ENCODE measurements at places on chromosomes 7 and 10. TPM values are rescaled to one million over a fixed set of nuclear protein-coding genes. Genes with fewer than 3 reads are reported as not detected.

DNA sequence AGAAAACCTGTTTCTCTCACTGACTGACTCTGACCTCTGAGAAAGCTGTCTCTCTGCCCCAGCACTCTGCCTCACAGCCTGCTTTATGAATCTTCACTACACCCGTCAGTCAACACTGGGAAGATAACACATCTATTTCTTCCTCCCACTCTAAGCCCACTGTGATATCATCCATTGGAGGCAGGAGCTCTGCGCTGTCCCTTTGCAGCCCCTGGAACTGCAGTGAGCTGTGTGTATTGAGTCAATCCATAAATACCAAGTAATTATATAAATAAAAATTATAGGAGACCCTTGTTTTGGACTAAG, 17.2 kb upstream of the FXYD4 start:
- DNase-seq, result no peak

- no peak for DNase-seq
Observed at GRCh38 chr10:9229702-9230244, 1175.3 kb downstream of the GATA3 start.

GRCh38 chr7:130154131-130154500, 51.1 kb downstream of the TMEM209 start:
- DNase-seq, result no peak

DNA sequence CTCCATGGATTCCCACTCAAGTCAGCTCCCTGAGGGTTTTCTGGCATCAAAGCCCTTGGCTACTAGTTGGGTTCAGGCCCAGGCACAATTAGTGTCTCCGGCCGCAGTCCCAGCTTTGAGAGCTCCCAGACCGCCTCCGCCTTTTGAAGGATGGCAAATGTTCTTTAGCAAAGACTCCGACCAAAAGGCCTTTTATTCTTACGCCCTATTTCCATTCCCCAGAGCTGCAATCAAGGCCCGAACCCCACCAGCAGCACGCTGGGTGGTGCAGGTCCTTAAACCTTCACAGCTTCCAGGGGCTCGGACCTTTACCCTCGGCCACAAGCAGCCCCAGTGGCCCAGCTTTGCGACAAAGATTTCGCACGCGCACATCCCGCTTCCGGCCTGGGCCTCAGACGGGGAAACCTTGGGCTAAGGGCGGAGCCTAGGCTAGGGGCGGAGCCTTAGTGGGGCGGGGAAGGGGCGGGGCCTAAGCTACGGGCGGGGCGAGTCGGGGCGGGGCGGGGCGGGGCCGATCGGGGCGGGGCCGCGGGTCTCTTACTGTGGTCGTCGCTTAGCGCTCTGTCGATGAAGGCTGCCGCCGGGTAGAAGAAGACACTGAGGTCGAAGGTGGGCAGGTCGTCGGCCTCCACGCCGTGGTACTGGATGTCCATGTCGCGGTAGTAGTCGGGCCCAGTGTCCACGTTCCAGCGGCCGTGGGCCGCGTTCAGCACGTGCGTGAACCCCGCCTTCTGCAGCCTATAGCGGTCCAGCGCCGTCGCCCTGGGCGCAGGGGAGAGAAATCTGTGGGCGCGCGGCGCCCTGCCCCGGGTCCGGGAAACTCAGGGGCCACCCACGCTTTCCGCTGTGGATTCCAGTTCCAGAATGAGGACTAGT, 68.0 kb upstream of the SAMD8 start:
- no peak for DNase-seq

DNA sequence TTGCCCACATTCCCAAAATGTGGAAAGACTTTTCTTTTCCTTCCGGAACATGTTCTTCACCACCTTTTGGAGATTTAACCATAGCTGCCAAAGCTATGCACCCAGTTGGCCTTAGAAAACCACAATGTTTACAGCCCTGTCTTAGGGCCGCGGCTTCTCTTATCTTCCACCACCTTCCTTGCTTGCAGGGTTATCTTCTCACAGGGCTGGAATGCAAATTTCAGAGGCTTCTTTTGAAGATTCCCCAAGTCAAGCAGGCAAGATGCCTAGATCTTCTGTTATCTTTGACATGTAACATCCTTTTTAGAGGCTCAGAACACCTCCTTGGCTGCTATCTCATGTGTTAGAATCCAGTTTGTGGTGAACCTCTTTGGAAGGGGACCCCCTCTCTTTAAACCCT, 11.1 kb downstream of the KCTD7 start:
- no peak for DNase-seq

DNA sequence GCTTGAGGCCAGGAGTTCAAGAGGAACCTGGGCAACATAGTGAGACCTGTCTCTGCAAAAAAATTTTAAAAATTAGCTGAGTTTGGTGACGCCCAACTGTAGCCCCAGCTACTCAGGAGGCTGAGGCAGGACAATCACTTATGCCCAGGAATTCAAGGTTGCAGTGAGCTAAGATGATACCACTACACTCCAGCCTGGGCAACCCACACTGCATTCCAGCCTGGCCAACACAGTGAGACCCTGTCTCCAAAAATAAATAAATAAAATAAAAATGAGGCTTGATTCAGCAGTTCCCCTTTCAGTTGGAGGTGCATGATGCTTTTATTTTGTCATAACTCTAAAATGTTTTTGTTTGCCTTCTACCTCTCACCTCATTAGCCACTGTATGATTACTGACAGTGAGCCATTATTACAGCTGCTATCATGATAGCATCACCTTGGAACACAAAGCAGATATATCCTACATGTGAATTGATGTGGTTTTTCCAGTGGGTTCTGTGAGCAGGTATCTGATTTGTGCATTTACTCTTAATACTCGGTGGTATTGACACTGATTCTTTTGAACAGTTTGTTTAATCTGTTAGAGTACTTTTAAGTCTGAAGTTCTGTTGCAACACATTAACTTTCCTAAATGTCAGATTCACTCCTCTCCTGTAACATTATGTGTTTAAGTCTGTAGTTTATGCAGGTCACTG, 49.1 kb downstream of the ARID5B start:
- DNase-seq, result no peak

DNA sequence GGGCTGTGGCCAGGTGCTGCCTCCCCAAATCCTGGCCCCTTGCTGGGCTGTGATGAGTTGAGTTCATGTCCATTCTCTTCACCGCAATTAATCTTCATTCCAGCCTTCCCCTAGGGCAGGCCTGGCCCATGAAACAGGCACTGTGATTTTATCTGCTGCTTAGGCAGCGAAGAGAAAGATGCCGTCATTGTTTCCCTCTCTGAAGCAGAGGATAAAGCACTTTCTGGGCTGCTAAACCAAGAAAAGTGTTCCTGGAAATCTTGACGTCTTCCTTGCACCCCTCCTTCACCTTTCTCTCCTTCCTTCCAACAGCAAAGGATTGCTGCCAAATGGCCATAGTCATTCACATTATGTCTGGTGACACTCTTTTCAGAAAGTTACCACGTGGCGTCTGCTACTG, 265.9 kb downstream of the ZEB1 start:
- no peak for DNase-seq

- DNase-seq, result no peak
Observed at GRCh38 chr10:118115701-118116100, 69.0 kb upstream of the RAB11FIP2 start.

GRCh38 chr10:79304479-79305087, 42.7 kb upstream of the PPIF start:
- DNase-seq, result no peak

GRCh38 chr10:108785011-108785410, 1138.3 kb downstream of the XPNPEP1 start:
- no peak for DNase-seq

DNA sequence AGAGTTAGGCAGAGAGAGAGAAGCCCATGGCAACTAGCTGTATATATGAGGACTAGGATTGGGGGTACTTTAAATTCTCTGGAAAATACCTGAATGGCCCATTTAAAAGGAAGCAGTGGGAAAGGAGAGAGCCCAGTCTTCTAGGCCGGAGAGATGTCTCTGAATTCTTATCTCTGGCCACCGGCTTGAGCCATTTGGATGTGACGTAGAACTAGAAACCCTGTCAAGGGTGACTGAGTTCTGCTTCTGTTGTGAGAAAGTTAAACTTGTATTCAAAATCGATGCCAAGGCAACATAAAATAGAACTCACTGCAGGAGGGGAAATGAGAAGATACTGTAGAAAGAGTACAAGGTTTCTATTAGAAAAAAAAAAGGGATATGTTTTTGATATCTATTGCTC, 6.3 kb upstream of the GSTK1 start:
- no peak for DNase-seq

GRCh38 chr7:79414910-79415309, 38.6 kb downstream of the MAGI2 start:
- no peak for DNase-seq

GRCh38 chr10:18918532-18918931, 130.1 kb upstream of the MALRD1 start:
- no peak for DNase-seq

- no peak for DNase-seq
Observed at GRCh38 chr7:126394406-126394805, 858.3 kb downstream of the GRM8 start.

DNA sequence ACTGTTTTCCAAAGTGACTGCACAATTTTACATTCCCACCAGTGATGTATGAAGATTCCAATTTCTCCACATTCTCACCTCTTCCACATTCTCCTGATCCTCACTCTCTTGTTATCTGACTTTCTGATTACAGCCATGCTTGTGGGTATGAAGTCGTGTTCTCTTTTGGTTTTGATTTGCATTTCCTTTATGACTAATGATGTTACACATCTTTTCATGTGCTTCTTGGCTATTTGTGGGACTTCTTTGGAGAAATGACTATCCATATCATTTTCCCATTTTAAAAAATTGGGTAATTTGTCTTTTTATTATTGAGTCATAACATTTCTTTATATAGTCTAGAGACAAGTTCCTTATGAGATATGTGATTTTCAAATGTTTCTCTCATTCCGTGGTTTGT, 10.5 kb upstream of the GIMAP8 start:
- DNase-seq, result no peak

- DNase-seq, result no peak
Observed at GRCh38 chr10:102211615-102212299, 14.3 kb upstream of the ELOVL3 start.

- DNase-seq, result no peak
Observed at GRCh38 chr10:48496831-48497779, 107.8 kb downstream of the ARHGAP22 start.

DNA sequence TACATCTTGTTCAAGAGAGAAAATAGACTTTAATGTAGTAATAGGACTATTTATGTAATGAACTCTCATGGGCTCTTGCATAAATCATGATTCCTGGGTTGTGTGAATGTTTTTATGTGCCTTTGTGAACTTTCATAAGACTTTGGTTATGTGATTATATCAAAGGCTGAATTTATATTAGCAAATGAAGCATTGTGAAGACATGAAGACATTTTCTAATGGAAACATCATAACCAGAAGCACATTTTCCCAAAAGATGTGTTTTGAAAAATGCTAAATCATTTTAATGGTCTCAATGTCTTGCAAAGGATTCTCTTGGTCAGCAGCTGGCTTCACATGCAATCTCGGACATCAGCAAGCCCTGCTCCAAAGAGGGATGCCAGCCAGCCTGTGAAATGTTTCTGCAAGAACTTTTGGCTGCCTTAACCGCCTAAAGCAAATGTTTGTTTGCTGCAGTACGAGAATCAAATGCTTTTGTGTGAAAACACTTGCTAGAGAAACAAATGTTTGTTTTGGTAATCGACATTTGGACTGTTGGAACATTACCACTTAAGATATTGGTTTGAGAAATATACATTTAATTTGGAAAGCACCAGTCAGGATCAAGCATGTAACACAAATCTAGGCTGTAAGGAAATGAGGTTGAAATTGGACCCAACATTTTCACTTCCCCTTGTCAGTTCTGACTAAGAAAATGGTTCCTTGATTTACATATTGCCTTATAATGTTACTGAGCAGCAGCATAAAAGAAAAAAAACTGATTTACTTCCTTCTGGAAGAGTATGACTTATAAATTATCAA, 102.1 kb downstream of the RTKN2 start:
- peak; percentile 56 for DNase-seq

- no peak for DNase-seq
Observed at GRCh38 chr10:110423650-110424049, 74.1 kb upstream of the DUSP5 start.

- no peak for DNase-seq
Observed at GRCh38 chr7:113199841-113200240, 81.5 kb upstream of the SMIM30 start.

- DNase-seq, result no peak
Observed at GRCh38 chr10:43816351-43817321, 168.0 kb upstream of the ZNF32 start.

- DNase-seq, result no peak
Observed at GRCh38 chr10:22605168-22605567, 109.2 kb downstream of the PIP4K2A start.

- no peak for DNase-seq
Observed at GRCh38 chr7:25095516-25096345, 29.3 kb downstream of the CYCS start.

DNA sequence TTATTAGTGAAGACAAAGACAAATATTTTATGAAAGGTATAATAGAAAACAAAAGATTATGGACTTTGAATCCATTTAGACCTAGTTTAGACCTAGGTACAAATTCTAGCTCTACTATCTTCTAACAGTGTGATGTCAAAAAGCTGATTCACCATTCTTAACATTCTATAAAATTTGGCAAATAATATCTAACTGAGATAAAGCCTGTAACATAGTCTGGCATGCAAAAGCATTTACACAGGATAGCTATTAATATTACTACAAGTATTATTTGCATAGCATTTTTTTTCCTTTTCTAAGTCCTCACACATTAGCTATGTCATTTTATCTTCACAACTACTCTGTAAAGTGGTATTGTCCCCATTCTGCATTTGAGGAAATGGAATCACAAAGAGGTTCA, 179.6 kb upstream of the LRRTM3 start:
- DNase-seq, result no peak

DNA sequence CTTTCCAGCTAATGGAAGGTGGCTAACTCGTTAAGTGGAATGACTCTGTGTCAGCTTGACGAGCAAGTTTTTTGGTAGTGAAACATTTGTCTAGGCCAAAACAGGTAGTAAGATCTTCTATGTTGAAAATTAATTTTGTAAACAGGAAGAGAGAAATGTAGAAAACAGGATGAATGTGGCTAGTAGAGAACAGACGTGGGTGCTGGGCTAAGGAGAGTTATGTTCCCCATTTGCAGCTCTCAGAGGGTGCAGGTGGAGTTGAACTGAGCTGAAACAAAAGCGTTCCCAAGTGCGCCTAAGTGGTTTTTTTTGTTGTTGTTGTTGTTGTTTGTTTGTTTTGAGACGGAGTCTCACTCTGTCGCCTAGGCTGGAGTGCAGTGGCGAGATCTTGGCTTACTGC, 59.5 kb upstream of the SRPK2 start:
- no peak for DNase-seq

- peak; percentile 12 for DNase-seq
Observed at GRCh38 chr10:47337310-47337709, 10.9 kb upstream of the RBP3 start.

CDNF gene
- total RNA-seq, result 1.9 TPM

PDZD8 gene
- 35.5 TPM for total RNA-seq

WEE2 gene
- total RNA-seq, result 0.12 TPM

PITRM1 gene
- total RNA-seq, result 88.0 TPM

GDF10 gene
- total RNA-seq, result 27.5 TPM

NPC1L1 gene
- 0.39 TPM for total RNA-seq

CRTAC1 gene
- 7.9 TPM for total RNA-seq

GHRHR gene
- 1.4 TPM for total RNA-seq

NPFFR1 gene
- total RNA-seq, result 0.06 TPM

PCDH15 gene
- 0.09 TPM for total RNA-seq

Measured in aorta (tissue), 5 donors.